NB4 (cell line): ENCODE measurements at places on chromosomes 3 and 15.

DNA sequence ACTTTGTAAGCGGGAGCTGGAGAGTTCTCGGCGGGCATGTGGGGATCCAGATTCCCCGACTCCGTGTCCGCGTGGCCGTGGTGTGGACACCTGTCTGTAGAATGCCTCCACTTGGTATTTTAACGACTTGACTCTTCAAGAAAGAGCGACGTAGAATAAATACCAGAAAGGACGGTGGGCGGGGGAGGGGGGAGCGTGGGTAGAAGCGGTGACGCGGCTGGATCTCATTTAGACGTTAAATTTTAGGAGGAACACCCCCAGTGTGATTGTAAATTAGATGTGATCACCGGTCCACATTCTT, 620 bp upstream of the PYGO1 start:
- DNase-seq = no peak

GRCh38 chr3:101509281-101509680, 3.7 kb downstream of the SENP7 start:
- DNase-seq = no peak

DNA sequence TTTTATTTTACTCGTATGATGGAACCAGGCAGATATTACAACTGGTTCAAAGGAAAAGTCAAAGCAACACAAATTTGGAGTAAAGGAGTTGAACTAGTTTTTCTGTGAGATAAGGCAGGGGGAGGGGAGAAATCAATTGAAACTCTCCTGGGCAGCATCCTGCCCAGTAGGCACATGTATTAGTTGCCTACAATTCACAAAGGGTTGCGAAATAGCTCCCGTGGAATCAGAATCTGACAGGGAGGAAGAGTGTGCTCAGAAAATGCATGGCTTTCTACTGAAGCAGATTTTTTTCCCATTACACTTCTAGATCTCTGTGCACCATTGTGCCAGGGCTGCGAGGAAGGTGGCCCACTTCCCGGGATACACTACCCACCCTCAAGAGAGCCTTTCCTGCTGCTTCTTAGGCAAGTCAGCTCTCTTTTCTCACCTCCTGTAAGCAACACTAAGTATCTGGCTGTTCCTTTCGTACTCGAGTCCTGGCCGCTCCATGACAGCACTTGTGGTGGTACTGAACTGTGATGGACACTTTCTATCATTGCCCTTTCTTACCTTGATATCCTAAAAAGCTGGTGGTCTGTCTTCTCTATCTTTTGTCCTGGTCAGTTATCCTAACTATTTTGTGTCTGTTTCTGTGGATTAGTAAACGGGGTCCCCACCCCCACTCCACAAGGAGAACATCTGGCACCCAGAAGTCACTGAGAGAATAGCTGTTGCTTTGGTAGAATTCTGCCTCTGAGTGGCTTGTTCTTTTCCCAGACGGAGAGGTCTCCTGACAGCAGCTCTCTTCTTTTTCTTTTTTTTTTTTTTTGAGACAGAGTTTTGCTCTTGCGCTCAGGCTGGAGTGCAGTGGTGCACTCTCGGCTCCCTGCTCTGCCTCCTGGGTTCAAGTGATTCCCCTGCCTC, 74.8 kb downstream of the RPL39L start:
- DNase-seq = peak; percentile 62

DNA sequence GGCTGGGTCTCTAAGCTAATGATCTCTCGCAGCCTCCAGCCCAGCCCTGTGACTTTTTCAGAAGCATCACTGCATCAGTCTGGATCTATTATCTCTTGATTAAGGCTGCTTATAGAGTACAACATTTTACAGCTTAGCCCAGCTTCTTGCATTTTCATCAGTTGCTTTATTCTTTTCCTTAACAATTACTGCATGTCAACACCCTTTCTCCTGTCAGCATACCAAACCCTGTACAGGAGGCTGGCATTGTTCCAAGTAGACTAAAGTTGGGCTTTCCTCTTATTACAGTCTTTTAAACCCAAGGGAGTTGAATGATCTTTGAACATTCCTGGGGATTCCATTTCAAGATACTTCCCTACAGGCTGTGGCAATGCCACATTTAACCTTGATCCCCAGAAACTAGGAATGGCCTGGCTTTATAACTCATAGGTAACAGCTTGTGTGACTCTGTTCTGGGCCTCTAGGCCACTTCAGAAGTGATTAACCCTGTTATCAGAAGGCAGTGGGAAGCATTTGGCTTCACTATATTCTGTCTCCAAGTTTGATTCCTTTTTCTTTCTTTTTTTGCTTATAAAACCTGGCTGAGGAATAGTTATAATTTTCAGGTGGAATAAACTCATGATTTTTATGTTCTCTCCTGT, 182.9 kb downstream of the KCNMB2 start:
- no peak for DNase-seq

DNA sequence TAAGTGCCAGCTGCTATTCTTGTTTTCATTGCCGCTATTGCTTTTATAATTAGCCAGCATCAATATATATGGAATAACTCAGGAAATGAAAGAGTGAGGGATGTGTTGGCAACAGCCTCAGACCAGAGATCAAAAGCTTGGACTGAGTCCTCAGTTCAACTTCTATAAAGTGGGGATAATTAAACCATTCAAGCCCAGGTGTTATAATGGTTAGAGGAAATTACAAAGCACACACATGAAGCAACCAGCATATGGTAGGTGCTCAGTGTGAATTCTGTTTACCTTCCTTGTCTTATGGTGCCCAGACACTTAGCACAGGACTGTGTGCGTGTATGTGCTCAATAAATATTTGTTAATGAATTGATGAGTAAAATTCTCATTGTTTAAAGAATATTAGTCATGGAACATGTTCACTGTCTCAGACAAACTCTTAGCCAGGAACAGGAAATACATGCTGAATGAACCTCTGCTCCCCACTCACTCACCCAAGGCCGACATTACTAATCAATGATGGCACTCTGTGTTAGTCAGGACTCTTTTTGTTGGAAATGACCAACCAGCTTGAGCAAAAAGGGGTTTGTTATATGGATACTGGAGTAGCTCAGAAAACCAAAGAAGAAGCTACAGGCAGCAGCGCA, 16.7 kb upstream of the CCDC174 start:
- no peak for DNase-seq

DNA sequence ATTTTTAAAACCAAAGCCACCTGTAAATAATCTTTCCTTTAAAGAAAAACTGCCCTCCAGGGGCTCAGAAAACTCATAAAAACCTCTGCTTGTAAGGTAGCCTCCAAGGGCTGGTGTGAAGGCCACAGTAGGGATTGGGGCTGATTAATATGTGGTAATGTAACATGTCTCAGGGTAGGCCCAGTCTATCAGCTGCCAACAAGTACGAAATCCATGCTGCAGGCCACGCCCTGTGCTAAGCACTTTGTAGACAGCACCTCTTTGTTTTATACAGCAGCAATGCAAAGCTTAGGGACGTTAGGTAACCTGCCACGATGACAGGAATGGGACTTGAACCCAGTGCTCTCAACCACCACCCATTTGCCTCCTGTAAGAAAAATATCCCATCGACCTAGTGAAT, 65.6 kb upstream of the PRICKLE2 start:
- peak; percentile 1 for DNase-seq

- DNase-seq = no peak
Measured at GRCh38 chr3:14587740-14588360, 47.7 kb upstream of the GRIP2 start.

DNA sequence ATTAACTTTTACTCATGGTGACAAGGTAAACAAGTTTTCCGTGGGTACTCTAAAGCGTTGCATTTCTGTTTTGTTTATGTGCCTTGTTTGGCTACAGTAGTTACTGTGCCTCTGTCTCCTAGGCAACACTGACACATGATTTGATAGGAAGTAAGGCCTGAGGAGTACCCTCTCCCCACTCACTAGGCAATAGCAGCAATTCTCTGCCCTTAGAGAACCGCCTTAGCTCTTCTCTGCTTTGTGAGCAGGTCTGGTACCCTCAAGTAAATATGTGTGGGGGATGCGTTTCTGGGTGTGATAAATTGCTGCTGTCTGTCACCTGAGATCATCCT, at the start of gene IL5RA:
Gene IL5RA, minus strand, starts transcription at position 76 of the 332 bp plus-strand sequence. CDS start 5,390 bp downstream, outside the sequence.
- no peak for DNase-seq

DNA sequence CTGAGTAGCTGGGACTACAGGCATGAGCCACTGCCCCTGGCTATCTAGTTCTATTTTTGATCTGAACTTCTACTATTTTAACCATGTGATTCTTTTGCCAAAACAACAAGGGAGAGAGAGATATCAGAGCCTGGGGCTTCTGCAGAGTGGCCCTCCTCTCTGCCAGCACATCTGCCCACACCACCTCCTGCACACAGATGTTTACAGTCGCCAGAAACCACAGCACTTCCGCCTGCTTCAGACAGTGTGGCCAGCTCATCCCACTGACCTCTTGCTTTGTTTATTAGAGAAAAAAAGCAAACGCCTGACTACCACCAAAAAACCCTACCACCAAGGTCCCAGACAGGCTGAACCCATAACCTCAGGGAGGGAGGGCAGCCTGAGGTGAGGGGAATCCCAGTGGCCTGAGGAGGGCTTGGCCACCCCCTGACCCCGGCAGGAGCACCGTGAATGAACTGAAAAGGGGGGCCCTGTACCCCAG, 85.9 kb upstream of the ABHD2 start:
- peak; percentile 82 for DNase-seq

DNA sequence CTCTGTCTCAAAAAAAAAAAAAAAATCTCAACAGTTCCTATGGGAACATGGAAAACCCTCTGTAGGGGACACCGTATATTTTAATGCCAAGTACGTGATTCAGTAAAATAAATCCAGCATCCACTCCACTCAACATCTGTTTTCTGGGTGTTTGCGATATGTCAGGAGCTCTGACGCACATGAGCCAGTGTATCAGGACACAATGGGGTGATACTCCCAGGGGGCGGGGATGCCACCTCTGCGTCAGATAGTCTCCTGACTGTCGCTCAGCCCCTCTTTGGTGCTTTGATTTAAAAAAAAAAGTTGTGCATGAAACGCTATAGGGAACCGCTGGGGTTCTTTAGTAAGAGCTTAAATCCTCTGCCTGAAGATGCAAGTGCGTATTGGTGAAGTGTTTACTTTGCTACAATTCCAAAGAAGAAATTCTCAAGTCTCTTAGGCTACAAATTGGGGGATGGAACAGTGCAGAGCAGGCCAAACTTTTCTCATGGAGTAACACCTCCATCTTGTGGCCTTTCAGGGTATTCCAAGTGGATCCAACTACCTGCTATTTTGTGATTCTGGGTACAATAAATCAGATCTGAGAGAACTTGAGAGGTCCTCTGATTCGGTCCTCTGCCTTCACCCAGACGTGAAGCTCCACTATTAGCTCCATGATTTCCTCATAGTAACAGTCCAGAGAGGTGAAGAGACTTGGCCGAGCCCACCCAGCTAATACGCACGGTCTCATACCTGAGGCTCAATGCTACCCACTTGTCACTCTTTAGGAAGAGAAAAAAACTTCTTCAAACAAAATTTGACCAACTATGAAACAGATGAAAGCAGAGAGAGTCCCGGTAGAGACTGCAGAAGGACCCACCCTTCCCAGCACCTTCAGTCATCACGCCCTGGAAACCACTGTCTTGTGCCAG, 9.3 kb upstream of the NR2E3 start:
- DNase-seq = peak; percentile 57

DNA sequence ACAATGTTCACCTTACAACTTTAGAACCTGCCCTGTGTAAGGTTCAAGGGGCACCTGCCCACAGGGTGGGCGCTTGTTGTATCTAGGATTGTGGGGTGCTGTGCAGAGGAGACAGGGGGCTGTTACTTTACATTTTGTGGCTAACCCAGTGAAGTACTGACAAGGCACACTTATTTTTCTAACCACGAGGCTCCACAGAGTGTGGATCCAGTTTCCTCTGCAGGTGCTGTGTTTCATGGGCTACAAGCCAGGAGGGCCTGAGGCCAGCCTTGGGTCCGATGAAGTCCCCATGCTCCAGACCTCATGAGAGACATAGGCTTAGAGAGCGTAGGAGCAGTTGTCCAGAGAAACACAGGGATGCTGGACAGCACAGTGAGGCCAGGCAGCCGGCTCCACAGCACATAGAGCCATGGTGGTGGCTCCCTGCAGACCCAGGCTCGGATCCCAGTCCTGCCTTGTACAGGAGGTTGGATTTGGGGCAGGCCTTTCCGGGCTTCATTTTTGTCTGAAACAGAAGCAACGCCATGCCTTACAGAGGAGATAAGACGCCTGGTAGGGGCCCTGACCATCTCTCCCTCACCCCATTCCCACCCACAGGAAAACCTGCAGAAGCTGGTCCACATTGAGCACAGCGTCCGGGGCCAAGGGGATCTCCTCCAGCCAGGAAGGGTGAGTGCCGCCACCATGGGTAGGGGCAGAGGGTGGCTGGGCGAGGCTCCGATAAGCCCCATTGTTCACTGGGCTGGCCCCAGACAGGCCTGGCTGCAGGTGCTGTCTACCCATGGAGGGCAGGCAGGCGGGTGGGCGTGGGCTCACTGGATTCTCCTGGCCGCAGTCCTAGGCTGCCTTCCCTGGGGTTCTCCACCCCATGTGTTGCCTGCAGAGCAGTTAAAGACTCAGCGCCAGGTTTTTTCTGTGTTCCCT, 40.1 kb upstream of the NR2C2 start:
- DNase-seq = no peak

- no peak for DNase-seq
Measured at GRCh38 chr3:46898321-46899150, 21.0 kb downstream of the PTH1R start.

GRCh38 chr3:114624047-114624445, 330.2 kb downstream of the TIGIT start:
- DNase-seq = no peak

DNA sequence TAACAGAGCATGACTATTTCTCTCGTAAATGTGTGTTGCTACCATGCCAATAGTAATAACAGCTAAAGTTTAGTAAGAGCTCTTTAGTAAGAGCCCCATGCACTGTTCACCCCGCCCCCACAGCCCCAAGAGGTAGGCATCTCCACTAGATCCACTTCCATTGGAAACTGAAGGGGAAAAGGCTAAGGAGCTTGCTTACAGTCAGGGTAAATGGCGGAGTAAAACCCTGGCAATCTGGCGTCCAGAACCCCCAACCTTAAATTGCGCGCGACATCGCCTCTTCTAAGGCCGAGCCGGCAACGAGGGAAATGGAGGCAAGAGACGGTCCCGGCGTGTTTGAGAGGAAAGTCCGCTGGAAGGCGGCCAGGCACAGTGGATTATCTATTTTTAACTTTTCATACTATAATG, 654 bp upstream of the C3orf38 start:
- DNase-seq = peak; percentile 56

DNA sequence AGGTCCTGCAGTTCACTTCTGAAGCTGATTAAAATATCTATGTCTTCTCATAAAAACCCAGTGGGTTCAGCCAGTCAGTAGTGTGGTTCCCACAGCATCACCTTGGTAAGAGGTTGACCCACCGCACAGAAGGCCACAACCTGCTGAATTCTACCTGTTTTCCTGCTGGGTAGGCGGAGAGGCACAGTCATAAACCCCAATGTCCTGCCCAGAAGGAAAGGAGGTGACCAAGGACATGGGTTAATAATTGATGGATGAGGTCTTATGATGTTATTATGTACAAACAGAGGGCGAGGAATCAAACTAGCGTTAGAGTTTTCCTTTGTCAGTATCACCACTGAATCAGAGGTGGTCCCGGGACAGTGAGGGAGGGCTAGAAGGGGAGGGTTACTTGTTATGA, 27.8 kb downstream of the CA12 start:
- no peak for DNase-seq

DNA sequence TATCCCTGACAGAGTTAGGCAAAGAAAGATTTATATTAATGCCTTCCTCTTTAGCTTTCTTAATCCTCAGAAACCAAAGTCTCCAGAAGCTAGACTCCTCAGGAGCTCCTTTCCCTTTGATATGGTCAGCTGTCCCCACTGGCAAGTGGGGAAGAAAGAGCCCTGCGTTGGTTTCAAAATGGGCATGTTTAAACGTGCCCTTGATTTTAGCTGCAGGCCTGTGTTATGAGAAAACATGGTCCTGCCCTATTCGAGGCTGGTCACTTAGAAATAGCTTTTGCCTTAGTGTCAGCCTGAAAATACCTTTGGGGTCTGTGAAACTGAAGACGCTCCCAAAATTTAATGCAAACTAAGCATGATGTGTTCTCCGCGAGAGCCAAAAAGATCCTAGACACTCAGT, 135.5 kb upstream of the RARB start:
- DNase-seq = no peak
